NCI-H187 treated with DMSO at 0.1 percent for 48 hours (cell line): ENCODE measurements at places on chromosomes 1 and 21.

DNA sequence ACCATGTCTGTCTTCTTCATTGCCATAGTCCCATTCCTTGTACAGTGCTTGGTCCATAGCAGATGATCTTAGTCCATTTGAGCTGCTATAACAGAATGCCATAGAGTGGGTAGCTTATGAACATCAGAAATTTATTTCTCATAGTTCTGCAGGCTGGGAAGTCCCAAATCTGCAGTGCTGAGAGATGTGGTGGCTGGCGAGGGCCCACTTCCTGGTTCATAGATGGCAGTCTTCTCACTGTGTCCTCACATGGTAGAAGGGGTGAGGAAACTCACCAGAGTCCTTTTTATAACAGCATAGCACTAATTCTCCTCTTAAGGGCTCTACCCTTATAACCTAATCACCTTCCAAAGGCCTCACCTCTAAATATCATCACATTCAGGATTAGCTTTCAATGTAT is 23.1 kb upstream of the RAP1A start:
- no peak for DNase-seq

DNA sequence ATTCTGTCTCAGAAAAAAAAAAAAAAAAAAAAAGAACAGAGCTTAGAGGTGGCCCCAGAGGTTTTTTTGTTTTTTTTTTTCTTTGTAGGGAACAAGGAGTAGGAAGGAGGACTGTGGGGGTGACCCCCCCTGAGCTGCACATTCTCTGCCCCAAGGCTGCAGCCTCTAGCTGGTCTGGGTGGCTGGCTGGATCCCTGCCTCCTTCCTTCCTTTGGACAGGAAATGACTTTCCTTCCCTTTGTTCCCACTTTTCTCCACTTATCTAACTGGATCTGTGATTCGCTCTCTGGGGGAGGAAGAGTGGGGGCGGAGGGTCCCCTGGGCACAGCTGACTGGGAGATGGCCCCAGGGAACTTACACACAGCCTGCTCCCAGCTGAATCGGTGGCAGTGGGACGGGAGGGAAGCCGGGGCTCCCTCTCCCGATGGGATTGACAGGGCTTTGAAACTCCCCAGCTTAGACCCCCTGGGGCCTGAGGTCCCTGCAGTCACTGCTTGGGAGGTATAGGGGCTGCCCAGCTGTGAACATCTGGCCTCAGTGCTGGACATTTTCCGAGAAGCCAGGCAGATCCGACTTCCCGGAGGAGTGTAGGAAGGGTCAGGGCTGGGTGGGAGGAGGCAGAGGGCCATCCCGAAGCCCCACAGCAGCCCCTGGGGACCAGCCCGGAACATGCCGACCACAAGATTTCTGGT is 2.1 kb downstream of the FBLIM1 start:
- no peak for DNase-seq

DNA sequence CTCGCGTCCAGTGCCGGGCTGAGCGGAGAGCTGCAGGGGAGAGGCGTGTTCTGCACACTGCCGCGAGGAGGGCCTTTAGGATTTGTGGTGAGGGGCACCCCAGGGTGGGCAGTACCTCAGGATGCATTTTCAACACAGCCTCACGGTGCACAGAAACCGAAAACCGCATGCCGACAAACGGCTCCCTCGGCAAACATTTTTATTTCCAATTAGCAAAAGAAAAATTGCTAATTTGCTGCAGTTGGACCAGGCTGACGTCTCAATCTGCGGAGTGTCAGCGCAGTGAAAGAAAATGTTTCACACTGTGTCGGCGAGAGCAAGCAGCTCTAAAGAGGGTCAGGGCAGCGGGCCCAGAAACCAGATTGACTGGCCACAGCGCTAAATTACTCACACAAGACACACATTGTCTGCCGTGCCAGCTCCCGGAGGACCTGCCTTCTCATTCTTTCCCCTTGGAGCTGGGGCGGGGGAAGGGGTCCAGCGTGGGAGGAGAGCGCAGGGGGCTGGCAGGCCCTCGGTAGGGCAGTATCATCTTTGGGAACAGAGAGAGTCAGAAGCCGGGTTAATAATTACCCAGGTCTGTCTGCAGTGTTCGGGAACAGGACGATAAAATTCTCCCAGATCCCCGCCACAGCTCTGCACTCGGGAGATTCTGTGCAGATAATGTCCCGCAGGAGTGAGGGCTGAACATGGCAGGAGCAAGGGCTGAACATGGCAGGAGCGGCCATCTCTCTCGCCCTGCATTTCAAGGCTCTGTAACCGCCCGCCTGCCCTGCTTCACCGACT is 150.2 kb downstream of the PRDM16 start:
- DNase-seq, result no peak

DNA sequence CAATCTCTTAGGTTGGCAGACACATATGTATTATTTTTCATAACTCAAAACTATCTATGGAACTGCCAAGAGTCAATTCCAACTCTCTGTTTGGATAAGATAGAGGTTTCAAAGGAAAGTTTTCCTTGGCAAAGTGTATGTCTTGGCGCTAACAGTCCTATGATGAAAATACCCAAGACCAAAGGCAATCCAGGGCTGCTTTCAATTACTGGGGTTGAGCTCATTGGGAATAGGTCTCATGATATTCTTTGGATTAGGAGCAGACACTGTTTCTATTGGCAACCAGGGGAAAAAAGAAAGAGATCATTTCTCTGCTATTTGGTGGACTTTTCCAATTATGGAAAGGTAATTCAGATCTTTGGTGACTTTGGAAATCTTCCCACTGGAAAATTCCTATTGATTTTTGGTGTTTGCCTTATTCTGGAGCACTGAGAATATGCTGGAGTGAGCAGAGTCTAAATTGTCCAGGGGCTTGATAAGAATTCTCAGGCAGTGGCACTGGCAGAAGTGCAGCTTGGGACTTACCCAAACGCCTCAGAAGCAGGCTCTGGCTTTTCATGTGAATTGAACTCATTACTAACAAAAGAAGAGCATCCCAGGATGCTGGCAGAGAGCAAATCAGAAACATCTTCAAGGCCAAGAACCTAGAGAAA is 20.4 kb upstream of the PLXNA2 start:
- no peak for DNase-seq

DNA sequence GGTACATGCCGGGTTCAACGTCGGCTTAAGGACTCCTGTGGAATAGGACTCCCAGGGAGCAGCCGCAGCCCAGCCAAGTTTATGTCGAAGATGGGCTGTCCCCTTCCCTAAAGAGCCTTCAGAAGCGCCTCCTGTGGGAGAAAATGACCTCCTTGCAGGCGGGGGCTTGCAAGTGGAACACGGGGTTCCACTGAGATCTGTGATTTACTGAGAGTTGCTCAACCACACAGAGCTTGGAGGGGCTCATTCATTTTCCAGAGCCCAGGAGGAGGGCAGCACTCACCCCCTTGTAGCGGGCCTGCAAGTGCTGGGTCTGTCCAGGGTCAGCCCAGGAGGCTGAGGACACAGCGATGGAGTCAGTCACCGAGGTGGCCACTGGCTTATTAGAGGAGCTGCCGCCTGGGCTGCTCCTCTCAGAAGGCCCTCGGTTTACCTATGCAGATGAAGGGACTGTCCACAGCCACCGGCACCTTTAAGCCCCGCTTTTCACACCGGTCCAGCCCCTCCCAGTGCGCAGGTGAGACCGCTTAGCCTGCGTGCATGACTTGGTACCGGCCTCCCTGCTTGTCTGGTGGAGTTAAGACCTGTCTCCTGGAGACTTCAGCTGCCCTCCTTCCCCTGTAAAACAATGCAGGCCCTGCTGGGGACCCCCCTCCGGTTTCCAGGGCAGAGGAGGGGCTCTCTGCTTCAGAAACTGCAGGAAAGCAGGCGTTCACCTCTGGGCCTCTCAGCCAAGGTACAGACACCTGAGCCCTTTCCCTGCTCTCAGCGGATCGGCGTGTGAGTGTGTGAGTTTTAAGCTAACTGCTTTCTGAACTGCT is 57.5 kb downstream of the ATP5PO start:
- DNase-seq, result no peak

DNA sequence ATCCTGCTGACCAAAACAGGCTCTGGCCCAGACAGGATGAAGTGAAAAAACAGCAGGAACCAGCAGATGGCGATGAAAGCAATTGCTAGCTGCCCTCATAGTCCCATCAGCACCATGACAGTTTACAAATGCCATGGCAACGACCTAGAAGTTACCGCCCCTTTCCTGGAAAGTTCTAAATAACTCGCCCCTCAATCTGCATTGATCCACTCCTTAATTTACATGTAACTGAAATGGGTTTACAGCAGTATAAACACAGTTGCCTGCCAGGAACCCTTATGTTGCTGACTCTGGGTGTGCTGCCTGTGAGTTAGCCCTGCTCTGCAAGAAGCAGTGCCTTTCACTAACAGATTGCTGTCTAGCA is 65.5 kb upstream of the CR1L start:
- no peak for DNase-seq

DNA sequence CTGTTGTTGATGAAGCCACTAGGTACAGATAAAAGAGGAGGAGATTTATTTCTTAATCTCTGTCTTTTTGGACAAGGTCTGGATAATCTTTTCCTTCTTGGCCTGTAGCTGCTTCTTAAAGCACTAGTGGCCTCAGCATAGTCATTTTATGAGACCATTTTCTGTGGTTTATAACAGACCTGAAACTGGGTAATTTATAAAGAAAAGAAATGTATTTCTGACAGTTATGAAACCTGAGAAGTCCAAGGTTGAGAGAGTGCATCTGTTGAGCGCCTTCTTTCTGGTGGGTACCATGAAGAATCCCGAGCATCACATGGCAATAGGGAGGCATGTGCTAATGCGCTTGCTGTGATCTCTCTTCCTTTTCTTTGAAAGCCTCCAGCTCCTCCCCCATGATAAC is 36.7 kb upstream of the PDC start:
- DNase-seq, result no peak

DNA sequence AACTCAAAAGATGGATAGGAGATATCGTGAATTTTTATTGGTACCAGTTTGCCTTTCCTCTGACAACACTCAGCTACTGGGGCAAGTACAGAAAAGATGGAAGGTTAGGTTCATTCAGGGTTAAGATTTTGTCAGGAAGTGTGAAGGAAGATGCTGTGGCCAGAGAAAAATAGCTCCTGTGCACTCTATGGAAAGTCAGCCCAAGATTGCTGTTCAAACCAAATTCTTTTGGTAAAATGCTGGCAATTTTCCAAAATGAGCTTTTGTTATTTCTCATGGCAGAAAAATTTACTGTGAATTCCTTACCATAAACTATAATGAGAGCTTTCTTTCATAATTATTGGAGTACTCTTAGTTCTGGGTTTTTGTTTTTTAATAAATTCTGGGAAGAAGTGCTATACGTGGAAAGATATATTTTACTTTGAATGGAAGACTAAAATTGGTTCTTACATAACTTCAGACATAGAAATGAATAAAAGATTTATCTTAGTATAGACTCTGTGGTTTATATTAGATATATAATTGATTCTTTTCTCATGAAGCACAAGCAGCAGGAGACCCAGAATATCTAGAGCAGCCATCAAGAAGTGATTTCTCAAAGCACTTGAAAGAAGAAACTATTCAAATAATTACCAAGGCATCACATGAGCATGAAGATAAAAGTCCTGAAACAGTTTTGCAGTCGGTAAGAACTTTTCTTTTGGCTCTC is 112.2 kb downstream of the USP25 start:
- DNase-seq, result no peak

- peak; percentile 5 for DNase-seq
Measured at GRCh38 chr1:42003433-42003832, 84.7 kb upstream of the HIVEP3 start.

- DNase-seq, result no peak
Measured at GRCh38 chr1:219523411-219523810, 89.5 kb downstream of the ZC3H11B start.

DNA sequence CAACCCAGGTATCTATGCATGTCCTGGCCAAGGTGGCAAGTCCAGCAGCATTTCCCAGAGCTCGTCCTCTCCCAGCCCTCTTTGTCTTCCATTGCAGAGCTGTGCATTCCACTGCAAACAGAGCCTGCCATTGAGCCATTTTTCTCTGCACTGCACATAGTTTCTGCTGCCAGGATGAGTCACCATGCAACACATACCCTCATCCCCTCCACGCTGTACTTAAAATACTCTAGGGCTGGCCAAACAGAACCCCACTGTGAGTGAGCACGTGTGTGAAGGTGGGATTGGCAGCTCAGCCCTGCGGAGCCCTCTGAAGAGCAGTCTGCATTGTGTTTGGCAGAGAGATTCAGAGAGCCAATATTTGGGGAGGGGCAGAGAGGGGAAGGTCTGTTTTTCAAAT is 3.9 kb upstream of the ATP1B1 start:
- DNase-seq, result peak; percentile 69

- DNase-seq, result no peak
Measured at GRCh38 chr1:21192284-21192683, 15.6 kb upstream of the EIF4G3 start.

DNA sequence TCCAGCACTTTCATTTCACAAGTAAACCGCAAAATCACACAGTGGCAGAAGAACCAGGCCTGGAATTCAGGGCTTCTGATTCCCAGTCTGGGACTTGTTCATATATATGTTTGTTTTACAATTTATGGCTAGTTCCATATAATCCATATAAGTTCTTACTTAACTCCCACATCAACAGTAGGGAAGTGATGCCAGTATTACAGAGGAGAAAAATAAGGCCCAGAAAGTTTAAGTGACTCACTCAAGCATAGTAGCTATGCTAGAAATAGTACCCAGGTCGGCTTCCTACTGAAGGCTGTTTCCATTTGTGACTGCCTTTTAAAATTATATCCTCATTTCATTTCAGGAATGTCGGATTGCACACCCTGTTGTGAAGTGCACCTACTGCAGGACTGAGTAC is 1.4 kb downstream of the FAM76A start:
- no peak for DNase-seq

DNA sequence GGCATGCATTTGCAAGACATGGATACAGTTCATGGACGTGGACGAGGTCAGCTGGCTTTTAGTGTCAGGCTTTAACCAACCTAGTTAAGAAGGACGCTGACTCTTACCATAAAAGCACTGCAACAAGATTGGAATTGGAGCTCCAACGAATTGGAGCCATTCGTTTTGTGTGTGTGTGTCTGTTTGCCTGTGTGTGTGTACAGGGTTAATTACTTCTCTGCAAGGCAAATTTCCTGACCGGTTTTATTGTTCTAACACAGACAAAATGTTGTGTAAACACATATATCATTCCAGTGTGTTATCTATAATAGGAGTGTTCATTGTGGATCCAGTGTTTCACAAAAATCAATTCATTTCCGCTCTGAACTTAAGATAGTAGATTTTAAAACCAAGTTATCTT is 7.9 kb downstream of the ITSN1 start:
- DNase-seq, result no peak
